ENCODE measurements at places on chromosomes 2 and 18.

- no peak for DNase-seq
Observed at GRCh38 chr18:36197511-36198166, 10.3 kb downstream of the MOCOS start.

GRCh38 chr2:12284037-12284436 is 432.7 kb upstream of the TRIB2 start:
- no peak for DNase-seq

GRCh38 chr2:218826791-218827190 is 4.8 kb downstream of the PRKAG3 start:
- no peak for DNase-seq

GRCh38 chr2:16094811-16095210 is 154.5 kb downstream of the MYCN start:
- DNase-seq: no peak

DNA sequence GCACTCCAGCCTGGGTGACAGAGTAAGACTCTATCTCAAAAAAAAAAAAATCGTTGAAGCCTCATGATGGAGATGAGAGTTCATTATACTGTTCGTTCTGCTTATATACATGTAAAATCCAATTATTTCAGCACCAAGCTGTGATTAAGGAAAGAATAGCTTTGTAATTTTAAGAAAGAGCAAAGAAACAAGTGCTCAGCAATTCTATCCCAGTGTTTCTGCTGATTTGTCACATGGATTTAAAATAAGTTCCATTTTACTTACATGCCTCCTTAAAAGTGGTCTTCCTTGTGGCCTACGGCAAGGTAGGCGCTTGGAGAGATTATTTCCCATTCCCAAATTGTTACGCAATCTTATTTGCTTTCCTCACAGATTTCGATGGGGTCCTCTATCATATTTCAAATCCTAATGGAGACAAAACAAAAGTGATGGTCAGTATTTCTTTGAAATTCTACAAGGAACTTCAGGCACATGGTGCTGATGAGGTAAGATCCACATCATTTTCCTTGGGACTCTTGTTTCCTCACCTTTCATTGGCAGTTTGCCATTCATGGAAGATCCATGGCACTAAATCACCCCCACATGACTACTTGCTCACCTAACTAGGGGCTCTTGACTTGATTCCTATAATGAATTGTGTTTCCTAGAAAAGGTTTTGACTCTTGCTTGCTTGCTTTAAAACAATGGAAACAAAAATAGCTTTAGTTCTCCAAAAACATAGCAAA is 11.5 kb downstream of the ARPC2 start:
- DNase-seq: no peak

DNA sequence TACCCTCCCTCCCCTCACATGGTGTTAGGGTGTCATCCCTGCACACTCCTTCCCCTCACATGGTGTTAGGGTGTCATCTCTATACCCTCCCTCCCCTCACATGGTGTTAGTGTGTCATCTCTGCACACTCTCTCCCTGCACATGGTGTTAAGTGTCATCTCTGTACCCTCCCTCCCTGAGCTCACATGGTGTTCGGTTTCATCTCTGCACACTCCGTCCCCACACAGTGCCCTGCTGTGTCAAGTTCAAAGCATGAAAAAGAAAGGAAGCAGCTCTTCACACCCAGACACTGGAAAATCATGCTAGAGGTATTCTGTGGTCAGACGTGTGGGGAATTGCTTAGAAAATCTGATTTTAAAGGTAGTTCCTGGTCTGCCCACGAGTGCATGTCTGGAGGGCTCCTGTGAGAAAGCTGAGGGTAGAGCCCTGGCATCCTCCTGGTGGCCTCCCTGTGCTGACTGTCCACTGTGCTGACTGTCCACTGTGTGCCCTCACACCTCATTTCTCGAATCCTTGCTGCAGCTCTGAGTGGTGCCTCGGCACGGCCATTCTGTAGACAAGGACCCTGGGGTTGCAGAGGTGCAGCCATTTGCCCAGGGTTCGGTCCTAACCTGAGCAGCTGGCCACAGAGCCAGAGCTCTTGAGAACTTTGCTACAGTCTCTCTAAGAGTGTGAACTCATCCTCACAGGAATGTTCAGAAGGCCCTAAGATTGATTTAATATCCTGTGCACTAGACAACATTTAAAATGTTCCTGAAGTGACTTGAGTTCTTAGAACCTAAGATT is 69.1 kb upstream of the NFATC1 start:
- no peak for DNase-seq

DNA sequence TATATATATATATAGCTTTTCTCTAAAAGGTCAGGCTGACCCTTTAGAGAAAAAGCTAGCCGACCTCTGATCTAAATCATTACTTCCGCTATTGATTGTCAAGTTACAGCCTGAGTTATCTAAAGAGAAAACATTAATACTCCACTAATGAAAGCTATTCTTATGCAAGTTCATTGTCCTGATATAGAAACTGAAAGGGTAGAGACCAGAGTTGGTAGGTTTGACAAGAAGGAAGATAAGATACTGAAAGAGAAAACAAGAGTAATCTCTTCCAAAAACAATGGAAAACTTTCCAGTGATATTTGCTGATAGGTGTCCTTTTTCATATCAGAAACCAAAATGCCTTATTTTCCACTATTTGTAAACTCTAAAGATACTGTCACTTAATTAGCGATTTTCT is 62.8 kb upstream of the SLC39A10 start:
- DNase-seq: no peak

DNA sequence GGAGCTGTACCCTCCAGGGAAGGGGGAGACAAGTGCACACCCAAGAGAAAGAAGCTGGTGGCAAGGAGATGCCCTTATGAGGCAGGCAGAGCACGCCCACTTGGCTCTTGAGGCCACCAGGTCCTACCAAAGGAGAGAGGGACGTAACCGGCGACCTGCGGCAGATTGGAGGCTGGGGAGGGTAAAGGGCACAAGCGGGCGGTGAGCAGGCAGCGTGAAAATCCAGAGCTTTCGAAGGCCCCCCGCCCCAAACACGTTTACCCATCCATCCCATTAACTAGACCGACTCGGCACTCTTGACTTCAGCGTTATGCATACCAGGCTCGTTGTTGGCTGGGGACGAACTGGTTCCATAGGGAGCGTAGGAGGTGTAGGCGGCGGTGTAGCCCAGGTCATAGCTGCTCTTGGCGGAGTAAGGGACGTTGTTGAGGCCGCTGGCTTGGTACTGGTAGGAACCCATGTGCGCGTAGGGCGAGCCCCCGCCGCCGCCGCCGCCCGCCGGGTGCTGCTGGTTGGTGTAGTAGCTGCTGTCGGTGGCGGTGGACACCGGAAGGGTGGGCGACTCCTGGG is 794 bp downstream of the DLX2 start:
- no peak for DNase-seq

DNA sequence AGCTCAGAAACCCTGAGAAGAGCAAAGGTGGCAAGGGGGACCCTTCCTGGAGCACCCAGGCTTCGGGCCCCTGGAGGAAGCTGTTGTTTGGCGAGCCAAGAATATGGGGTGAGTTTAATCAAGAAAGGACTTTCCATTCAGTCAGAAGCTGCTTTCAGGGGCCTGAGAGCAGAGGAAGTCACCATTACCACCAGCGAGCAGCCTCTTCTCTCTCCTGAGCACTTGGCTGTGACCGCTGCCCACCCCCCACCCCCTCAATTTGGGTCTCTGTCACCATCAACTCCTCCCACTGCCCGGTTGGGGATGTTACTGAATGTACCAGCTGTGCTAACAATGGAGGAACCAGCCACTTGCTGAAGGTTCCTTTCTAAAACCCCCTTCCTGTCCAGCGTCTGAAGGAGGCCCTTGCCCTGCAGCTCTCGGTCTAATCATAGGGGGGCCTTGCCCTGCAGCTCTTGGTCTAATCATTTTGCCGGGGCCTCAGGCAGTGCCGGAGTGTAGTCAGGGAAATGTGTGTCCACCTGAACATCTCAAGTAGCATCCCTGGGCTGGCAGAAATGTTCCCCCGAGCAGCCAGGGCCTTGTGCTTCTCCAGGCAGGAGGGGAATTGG is 943 bp downstream of the INPP5D start:
- no peak for DNase-seq

DNA sequence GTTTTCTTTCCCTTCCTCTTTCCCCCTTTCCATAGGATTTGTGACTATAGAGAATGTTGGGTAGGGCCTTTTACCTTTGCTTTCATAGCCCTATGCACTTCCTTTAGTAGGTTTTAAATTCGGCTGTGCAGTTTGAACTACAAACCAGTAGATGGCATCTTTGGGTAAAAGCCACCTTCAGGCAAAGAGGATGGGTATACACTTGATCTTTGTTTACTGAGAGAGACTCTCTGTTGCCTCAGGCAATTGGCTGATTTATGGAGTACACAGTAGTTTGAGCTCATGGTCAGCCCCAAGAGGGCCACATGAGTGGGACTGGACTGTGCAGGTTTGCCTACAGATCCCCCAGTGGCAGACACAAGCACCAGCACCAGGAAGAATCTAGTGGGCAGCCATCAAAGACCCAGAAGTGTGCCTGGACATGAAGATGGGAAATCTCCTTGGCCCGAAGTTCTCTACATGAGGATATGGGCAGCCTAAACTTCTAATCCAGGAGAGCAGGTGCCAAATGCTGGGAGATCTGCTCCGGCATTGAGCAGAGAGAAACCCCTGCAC is 1304.3 kb upstream of the DDX18 start:
- DNase-seq: no peak

DNA sequence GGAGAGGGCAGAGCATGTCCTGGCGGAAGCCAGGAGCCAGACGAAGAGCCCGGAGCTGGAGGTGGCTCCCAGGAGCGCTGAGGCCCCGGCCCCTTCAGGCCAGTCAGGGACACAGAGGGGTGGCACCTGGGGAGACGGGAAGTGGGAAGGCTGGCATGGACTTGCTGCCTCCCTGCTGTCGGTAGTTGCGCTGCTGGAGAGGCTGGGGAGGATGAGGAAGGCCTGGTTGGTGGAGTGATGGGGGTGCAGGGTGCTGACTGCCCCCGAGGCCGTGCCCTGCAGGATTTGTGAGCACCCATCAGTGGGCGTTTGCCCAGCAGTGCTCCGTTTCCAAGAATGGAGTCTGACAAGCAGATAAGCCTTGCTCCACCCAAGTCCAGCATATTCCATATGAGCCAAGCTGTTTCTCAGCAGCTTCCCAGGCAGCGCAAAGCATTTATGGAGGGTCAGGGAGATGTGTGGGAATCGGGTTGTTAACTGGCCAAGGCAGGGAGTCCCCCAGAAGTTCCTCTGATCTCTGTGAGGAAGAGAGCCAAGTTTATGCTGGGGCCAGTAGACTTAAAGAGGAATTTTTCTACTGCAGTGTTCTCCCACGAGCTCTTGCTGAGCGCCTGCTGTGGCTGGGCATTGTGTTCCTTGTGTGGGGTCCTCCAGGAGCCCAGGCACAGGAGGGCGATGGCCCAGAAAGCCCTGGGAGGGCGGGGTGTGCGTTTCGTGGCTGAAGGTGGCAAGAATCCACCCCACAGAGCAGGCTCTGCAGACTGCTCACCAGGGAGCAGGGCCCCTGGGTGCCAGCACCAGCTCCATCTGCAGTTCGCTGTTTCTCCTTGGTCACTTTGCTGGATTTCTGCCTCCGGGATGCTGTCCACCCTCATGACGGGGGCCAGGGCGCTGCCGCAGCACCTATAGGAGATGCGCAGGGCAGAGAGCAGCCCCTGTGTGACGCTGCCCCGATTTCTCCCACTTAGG is 250.2 kb downstream of the ALPK2 start:
- DNase-seq: no peak

DNA sequence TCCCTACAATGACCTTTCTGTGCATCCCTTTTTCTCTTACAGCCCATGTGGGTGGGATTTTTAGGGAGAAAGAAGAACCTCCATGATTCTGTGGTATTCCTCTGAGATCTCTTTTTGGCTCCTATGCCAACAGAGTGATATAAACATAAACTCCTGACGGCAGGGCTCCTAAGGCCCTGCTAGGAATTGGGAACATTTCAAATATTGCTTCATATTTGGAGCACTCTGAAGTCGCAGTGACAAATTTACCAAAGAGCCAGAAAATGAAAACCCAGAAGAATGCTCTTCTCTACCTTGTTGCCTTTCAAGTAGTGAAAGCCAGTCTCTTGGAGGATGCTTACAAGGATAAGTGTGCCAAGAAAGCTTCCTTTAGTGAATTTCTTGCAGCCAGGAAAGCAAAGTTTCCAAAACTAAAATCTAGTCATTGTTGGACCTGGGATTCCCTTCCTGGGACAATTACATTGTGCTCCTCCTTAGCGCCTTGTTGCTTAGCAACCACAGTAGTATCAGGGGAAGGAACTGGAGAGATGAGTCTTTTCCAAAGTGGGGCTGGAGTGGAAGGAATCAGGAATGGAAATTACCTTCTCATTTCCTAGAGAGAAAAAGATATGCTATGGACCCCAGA is 7.3 kb upstream of the SETBP1 start:
- DNase-seq: no peak

- DNase-seq: no peak
Observed at GRCh38 chr2:32772638-32773447, 145.0 kb downstream of the TTC27 start.

GRCh38 chr2:115549611-115550130 is 1107.2 kb downstream of the DPP10 start:
- no peak for DNase-seq

DNA sequence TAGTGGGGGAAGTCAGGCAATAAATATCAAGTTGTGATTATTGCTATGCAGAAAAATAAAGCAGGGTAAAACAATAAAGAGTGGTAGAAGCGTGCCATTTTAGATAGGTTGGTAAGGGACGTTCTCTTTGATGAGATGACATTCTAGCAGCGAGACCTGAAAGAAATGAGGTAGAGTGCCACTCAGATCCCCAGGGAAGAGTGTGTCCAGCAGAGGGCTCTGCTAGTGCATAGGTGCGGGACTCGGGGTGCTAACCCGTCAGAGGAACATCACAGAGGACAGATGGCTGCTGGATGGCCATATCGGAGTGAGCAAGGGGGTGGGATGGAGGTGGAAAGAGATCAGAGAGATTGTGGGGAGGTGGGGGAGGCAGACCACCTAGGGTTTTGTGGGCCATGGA is 16.3 kb upstream of the GTF2A1L start:
- no peak for DNase-seq

GRCh38 chr18:22831441-22831904 is 101.7 kb upstream of the RBBP8 start:
- DNase-seq: peak; percentile 10

GRCh38 chr2:105488285-105488684 is 89.4 kb upstream of the FHL2 start:
- DNase-seq: no peak
